ENCODE measurements at places on chromosomes 11 and 22.

DNA sequence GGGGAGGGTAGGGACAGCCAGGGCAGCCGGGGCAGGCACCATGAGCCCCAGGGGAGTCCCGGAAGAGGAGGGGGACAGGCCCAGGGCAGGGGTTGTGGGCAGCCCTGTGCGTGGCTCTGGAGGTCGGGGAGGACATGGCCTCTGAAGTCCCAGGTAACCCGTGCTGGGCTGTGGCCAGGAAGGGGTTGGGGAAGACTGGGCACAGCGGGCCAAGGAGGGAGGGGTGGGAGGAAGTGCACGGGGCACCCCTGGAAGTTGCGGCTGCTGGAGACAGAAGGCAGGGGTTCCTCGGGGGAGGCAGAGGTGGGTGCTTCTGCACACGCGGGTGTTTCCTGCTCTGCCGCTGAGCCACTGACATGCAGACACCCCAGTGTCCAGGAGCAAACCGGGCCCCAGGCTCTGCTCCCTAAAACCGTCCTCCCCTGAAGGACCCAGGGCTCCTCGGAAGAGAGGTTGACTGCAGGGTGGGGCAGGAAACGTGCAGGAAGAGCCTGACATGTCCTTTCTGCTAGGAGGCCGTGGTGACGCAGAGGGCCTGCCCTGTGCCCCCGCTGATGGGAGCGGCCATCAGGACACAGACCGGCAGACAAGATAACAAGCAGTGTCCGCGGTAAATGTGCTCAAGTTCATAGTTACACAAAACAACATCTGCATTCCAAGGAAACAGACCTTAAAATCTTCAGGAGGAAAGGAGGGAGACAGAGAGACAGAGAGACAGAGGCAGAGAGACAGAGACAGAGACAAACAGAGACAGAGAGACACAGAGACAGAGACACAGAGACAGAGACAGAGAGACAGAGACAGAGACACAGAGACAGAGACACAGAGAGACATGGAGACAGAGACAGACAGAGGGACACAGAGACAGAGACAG lies 5.7 kb downstream of the TNNI2 start:
- DNase-seq = peak; percentile 67

DNA sequence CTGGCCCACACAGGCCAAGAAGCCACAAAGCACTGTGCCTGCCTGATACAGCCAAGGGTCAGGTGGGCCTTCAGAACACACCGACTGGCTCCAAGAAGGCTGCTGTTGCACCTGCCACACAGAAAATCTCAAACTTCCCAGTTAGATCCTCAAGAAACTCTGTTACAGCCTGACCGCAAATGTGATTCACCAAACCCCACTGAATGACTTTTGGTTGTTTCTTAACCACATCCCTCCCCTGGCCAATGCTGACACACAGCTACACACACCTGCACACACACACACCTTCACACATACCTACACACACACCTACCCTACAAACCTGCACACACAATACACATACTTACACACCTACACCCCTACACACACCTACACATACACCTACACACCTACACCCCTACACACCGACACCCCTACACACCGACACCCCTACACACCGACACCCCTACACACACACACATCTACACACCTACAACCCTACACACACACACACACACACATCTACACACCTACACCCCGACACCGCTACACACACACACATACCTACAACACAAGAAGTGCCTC lies 31.5 kb downstream of the CDKN1C start:
- no peak for DNase-seq

- no peak for DNase-seq
Measured at GRCh38 chr11:17256512-17256911, 20.0 kb upstream of the NUCB2 start.

- DNase-seq = no peak
Measured at GRCh38 chr22:36673821-36674220, 29.7 kb downstream of the CACNG2 start.

DNA sequence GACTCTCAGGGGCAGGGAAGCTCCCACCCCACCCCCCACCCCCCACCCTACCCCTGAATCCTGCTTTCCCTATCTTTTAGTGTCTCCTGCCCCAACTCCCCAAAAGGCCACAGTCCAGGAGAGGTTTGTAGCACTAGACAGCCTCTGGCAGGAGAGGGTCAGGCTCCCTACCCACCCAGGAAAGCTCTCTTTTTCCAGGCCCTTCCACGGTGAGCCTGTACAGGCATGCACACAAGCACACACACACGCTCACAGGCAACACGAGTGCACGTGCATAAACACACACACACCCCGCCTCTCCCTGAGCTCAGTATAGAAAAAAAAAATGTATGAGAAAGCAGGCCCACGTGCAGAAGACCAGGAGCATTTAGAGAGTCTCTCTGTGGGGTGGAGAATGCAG lies 414.0 kb downstream of the MN1 start:
- DNase-seq = no peak

GRCh38 chr11:72381584-72382090 lies 52.7 kb downstream of the CLPB start:
- no peak for DNase-seq

DNA sequence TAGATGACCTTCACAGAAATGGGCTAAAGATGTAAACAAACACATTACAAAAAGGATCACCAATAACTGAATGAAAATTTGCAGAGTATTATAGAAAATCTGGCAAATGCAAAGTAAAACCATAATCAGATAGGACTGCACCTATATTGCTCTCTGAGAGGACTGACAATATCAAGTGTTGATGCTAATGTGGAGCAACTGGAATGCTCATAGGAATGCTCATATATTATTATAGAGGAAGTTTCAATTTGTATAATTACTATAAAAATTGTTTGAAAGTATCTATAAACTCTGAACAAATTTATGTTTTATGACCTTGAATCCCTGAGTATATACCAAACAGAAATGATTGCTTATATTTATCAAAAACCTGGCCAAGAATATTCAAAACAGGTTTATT lies 18.4 kb upstream of the TEAD1 start:
- DNase-seq = no peak

GRCh38 chr11:69009441-69010211 lies 3.4 kb downstream of the MRGPRF start:
- DNase-seq = no peak

DNA sequence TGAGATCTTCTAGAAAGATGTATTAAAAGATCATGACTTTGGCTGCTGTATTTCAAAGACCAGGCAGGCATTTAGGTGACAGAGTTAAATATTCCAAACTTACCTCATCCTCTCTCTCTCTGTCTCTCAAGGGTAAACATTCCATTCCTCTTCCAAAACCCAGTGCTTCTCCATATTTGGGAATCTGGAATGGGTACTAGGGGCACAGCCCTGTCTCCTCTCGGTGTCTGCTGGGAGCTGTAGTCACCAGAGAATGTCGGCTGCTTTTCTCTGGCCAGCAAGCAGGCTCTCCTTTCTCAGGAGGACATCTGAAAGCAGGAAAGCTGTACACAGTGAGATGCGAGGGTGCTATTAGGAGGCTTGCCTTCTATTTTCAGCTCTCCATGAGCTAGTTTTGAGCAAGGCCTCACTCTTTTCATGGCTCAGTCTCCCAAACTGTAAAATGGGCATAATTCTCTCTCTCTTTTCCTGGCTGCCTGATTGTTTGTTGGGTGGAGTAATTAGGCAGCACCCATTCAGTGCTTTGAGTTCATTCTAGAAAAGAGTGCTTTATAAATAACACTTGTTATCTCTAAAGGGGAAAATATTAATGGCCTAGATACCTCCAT lies 9.3 kb upstream of the PEX26 start:
- no peak for DNase-seq

DNA sequence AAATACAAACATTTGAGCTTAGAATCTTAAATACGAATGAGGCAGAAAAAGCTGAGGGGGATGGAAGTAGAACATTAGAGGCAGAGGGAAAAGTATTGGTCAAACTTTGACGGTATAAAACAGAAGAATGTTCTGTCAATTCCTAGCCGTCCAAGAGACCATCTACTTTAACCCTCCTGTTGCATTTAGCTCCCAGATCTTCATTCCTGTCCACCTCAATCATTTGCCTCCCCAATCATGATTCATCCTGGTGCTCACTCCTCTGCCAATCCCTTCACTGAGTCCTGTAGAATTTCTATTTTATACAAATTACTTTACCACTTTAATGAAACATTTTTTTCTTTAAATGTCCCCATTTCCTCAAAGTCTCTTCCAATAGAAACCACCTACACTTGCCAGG lies 28.2 kb downstream of the C2CD3 start:
- DNase-seq = no peak

- no peak for DNase-seq
Measured at GRCh38 chr22:30212363-30212995, 34.1 kb downstream of the LIF start.

GRCh38 chr22:42289671-42290541 lies 19.5 kb upstream of the TCF20 start:
- DNase-seq = peak; percentile 65

GRCh38 chr11:106969644-106970355 lies 48.5 kb downstream of the GUCY1A2 start:
- no peak for DNase-seq

DNA sequence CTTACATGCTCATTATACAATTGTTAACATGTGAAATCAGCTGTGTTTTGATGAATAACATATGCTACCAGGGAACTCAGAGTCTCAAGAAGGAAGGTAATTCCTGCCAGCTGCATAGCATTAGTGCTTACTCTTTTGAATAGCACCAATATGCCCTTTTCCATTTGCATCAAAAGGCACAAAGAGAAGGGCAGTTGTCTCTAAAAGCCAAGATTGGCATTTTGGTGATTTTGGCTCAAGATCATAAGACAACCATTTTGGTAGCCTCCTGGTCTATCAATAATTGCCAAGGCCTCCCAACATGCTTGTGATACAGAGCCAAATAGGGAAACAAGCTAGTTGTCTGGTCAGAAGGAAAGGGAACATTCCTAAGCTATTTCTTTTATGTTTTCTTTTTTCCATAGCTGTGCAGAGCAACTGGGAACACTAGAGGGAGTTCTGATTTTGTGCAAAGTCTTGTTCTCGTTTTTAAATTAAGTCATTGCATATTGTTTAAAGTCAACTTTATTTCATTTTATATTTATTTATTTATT lies 416.7 kb upstream of the CHORDC1 start:
- no peak for DNase-seq

DNA sequence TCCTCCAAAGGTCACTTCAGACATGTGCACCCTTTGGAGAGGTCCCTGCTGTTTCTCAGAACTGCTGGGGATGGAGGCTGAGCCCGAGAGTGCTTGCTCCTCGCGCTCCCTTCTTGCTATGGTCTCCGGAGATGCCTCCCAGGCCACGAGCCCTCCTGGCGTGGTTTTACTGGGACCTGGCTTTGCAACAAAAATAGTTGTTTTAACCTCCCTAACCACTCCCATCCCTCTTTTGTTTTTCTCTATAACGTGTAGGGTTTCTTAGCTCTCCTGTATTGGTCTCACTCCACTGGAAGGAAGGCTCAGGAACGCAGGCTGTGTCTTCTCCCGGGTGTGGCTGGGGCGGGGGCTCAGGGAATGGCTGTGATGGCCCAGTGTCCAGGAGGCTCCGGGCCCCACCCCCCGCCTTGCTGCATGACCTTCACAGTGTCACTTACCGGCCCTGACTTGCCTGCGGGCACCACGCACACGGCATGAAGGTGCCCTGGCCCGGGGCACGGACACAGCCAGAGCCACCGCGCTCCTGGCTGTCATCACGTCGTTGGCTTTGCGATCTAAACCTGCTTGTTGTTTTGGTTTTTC lies 5.6 kb downstream of the PTDSS2 start:
- DNase-seq = no peak

GRCh38 chr11:63564056-63564774 lies 1.0 kb upstream of the PLAAT2 start:
- DNase-seq = no peak

DNA sequence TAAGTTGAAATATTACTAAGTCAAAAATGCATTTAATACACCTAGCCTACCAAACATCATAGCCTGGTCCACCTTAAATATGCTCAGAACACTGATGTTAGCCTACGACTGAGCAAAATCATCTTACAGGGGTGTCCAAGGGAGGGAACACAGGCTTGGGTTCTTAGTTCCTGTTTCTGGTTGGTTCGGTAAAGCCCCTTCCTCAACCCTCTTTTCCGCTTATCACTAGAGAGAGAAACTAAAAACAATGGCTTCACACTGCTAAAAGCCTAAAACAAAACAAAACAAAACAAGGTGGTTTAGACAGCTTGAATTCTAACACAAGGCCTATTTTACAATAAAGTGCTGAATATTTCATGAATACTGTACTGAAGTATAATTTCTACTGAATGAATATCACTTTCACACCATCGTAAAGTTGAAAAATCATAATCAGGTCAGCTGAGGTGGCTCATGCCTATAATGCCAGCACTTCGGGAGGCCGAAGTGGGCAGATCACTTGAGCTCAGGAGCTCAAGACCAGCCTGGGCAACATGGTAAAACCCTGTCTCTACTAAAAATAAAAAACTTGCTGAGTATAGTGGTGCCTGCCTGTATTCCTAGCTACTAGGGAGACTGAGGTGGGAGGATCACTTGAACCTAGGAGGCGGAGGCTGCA lies 118.0 kb downstream of the SIK3 start:
- no peak for DNase-seq

DNA sequence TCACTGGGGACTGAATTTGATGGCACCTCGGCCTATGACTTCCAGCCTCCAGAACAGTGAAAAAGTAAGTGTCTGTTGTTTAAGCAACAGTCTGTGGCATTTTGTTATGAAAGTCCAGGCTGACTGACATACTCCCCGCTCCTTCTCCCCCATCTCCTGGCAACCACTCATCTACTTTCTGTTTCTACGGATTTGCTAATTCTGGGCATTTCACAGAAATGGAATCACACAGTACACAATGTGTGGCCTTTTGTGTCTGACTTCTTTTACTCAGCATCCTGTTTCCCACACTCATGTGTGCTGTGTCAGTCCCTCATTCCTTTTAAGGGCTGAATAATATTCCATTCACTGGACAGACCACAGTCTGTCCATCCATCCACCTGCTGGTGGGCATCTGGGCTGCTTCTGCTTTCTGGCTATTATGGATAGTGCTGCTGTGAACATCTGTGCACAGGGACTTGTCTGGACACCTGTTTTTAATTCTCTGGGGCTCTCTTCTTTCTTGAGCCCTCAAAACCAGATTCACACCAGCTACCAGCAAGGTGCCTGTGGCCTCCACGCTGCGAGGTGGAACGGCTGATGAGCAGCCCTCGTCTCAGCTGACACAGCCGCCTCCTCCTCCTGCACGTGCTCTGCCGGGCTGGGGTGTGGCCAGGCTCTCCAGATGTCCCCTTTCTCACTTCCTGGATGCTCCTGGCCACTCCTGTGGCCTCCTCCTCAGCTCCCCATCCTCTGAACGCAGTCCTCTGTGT lies 333.1 kb downstream of the CTTN start:
- DNase-seq = no peak
